GM19239 (cell line): ENCODE measurements at places on chromosomes 11 and 22.

DNA sequence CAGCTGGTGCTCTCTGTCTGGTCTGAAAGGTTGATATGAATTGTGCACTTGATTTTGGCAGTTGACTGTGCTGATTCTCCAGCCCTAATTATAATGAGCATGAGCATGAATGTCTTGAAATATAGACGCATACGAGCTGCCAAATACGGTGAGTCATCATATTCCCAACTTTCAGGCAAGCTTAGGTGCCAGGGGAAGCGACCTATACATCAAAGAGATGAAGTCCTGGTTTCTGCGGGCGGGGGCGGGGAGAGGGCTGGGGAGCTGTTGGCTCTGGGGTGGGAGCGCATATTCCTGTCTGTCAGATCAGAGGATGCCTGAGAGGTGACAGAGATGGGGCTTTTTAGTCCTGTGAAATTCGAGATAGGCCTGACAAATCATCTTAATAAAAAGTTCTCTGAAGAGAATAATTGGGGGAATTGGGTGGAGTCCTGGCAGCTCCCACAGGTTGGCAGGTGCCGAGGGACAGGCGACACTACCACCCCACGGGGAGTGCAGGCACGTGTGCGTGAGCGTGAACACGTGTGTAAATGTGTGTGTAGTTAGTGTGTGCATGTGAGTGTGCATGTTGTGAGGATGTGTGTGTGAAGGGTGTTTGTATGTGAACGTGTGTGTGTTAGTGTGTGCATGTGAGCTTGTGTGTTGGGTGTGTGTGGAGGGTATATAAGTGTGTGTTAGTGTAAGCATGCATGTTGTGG is 865.3 kb downstream of the TBC1D22A start:
- DNase-seq, result no peak

DNA sequence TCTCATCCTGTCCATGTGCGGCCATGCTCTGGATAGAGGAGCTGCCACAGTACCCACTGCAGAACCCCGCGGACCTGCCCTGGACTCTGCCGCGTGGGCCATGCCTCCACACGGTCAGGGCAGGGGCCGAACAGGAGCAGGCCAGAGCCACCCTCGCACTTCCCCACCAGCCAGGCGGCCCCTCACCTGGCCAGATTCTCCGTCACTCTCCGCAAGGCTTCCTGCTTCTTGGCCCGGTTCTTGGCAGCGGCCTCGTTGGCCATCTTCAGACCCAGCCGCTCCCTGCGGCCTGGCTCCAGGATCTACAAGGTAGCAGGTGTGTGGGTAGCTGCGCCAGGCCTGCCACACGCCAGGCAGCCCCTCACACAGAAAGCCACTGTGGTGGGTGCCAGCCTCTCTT is 3.8 kb downstream of the TSSK2 start:
- no peak for DNase-seq

DNA sequence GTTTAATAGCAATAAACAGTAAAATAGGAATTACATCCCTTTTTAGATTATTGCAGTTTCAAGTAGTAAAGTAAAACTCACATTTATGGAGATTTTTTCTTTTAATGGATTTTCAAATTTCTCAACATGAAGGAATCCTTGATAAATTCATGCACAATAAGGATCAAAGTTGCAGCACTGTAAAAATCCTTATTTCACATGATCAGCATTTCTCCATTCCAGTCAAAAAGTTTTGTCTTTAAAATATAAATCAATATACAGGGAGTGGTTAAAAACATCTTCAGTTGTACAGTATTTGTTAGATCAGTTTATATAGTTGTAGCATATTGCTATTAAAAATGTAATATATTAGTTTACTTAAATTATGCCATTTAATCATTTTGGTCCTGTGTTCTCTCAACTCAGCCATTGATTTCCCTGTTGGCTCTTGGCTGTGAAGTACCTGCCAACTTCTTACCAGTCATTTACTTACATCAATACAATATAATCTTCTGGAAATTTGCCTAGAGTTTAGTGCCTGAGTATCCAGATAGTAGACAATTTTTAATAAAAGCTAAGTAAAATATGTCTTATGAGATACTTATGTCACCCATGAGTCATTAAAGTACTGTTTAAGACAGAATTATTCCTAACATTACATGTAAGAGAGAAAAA is 12.1 kb downstream of the ELP4 start:
- DNase-seq, result no peak

DNA sequence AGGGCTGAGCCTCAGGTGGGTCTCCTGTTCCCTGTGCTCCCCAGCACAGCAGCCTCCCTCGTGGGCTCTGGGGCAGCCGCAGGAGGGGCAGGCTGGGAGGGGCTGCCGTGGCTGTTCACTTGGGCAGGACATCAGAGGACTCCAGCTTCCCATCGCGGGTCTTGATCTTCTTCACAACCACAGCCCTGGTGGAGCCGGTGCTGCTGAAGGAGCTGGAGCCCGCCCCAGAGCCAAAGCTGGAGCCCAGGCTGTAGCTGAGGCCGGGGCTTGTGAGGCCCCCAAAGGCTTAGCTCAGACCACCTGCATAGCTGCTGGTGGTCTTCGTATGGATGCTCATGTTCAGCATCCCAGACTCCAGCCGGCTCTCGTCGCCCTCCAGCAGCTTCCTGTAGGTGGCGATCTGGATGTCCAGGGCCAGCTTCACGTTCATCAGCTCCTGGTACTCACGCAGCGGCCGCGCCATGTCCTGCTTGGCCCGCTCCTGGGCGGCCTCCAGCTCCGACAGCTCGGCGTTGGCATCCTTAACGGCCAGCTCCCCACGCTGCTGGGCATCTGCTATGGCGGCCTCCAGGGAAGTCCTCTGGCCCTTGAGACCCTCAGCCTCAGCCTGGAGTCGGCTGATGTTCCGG is 126.1 kb downstream of the NECTIN1 start:
- DNase-seq, result no peak

DNA sequence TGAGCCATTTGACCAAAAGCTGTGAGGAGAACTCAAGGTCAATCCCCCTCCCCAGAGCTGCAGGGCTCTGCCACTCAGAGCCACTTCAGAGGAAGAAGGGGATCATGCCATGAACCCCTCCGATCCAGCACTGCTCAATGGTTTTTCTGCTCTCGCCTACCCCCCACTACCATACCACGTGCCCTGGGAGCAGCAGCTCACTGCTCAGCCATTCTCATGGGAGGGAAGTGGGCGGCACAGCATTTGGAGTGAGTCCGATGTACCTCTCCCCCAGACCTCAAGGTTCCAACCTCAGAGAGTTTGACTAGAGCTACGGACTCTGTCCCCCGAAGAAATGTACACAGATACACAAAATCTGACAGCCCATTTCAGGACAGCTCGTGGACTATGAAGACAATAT is 34.5 kb downstream of the AP1B1 start:
- DNase-seq, result no peak
